Inflammatory macrophage treated with lipopolysaccharide for 4 hours (primary cell): ENCODE measurements at places on chromosomes 16 and 17.

DNA sequence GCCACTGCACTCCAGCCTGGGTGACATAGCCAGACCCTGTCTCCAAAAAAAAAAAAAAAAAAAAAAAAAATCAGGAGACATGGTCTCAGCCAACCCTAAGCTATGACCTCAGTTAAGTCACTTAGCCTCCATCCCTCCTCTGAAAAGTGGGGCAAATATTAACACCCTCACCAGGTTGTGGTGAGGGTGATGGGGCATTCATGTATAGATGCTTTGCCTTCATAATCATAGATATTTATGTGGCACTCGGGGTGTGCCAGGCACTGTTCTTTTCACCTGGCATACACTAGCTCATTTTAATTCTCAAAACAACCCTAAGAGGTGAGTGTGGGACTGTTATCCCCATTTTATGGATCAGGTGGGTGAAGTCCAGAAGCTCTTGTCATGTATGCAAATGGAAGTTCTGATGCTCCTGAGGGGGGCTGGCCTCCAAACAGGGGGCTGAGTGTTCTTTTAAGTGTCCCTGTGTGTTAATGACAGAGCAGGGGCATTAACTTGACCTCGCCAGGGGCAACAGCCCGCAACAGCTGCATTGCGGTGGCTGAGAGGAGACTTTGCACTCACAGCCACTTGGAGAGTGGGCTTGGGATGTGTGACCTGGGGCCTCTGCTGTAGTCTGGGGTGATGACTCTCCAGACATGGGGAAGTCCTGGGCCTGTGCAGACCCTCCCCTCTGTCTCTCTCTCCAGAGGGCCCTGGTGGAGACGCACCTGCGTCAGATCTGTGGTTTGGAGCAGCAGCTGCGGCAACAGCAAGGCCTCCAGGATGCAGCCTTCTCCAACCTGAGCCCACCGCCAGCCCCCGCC, 4.1 kb downstream of the TBKBP1 start:
- DNase-seq = no peak

DNA sequence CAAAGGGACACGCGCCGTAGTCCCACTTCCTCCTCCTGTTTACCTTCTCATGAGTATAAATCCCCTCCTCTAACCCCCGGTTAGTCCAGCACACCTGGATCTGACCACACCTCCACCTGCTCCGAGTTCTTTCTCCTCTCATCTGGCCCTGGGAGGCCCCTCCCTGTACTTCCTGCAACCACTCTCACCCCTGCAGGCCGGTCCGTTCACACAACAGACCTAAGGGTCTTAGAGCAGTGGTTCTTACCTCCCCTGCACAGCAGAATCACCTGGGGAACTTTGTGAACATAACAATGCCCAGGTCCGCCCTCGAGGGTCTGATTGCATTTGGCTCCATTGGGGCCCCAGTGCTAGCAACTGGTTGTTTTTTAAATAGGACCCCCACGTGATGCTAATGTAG, 24.8 kb downstream of the TMEM114 start:
- no peak for DNase-seq

DNA sequence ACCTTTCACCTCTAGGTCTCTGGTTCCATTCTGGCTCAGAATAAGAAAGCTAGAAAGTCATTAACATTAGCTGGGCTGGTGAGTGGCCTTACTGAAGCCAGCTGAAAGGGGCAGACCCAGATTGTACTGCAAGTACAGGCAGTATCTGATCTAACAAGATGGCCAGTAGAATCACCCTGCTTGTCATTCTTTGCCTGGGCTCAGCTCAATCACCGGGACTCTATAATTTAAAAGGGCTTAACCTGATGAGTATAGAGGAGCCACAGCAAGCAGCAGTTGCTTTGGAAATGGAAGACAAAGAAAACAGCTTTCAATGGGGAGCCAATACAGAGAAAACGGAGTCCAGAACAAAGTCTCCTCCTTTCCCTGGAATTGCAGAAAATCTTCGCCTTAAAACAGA, 13.6 kb downstream of the CDH8 start:
- no peak for DNase-seq

DNA sequence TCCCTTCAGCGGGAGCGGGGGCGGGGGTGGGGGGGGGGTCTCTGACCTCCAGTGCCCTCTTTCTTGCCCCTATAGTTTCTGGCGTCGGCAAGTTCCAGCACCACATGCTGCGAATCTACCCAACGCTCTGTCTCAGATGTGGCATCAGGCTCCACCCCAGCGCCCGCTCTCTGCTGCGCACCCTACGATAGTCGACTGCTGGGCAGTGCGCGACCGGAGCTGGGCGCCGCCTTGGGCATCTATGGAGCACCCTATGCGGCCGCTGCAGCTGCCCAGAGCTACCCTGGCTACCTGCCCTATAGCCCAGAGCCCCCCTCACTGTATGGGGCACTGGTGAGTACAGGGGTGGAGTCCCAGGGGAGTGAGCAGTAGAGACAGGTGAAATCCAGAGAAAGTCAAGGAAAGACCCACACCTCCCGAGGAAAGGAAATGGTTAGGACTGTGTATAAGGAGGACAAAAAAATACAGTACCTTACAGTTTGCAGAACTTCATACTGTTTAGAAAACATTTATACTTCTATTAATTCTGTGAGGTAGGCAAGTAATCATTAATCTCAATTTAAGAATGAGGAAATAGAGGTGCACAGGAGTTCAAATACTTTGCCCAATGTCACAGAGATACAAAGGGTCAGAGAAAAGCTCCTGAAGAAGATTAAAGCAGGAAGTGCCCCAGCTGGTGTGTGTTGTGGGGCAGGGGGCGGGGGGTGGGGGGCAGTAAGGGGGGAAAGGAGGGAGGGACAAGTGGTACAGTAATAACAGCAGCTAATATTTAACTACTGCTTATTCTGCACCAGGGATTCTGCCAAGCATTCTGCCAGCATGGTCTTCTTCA, 2.5 kb downstream of the IRX6 start:
- DNase-seq = no peak

GRCh38 chr16:56634715-56635440, 2.4 kb downstream of the MT1M start:
- DNase-seq = no peak

DNA sequence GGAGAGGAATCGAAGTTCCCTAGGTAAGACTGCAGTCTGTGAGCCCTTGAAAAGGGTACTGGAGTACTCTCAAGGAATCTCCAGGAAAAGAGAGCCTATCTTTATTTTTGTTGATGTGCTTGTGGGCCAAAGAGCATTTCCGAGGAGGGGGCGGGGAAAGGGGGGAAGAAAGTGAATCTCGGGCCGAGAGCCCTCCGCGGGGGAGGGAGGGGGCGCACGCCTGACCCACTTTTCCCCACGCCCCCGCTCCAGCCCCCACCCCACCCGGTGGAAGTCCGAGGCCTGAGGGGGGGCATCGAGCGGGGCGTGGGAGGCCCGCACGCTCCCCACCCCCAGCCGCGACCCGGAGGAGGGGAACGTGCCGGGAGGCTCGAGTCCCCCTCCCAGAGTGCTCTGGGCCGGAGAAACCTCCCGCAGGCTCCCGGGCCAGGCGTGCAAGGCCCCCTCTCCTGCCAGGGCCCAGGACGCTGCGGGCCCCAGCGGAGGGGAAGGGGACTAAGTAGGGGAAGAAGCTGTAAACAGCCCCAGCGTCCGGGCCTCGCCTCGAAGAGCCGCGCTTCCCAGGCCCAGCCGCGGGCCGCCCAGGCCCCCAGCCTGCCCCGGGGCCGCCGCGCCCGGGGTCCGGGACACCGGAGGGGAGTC, 444 bp downstream of the HELZ start:
- peak; percentile 22 for DNase-seq

DNA sequence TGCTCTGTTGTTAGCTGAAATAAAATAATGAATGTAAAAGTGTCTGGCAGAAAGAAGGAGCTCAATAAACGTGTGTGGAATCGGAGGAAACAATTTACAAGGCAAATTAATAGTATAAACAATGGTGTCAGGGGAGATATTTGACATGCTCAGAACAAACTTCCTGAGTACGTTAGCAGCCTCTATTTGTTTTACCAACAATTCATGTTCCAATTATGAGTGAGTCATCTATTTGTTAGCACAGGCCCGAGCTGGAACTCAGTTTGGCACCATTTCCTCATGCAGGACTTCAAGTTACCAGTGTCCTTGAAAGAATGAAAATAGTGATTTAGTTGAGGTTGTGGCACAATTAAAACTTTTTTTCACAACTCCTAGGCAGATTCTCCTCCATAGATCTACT, 9.1 kb downstream of the ASIC2 start:
- DNase-seq = no peak

- DNase-seq = peak; percentile 82
Measured at GRCh38 chr17:7014995-7015958, 2.9 kb downstream of the RNASEK start.

GRCh38 chr16:15916323-15916722, 27.9 kb upstream of the CEP20 start:
- DNase-seq = no peak

- no peak for DNase-seq
Measured at GRCh38 chr17:43477832-43478634, 5.7 kb upstream of the DHX8 start.

GRCh38 chr16:1169285-1170075, 16.6 kb downstream of the CACNA1H start:
- DNase-seq = no peak

DNA sequence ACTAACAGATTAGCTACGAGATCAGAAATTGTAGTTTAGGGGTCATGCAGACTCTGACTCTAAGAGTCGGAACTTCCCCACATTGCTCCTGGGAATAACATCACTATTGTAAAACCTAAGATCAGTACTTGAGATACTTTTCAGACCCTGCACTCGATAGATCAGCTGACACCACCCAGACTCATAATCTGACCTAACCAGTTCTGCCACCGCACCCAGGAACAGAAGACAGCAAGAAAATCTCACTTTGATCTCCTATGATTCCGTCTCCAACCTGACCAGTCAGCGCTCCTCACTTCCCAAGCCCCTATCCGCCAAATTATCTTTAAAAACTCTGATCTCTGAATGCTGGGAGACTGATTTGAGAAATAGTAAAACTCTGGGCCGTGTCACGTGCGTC, 27.2 kb upstream of the ASGR2 start:
- DNase-seq = no peak

DNA sequence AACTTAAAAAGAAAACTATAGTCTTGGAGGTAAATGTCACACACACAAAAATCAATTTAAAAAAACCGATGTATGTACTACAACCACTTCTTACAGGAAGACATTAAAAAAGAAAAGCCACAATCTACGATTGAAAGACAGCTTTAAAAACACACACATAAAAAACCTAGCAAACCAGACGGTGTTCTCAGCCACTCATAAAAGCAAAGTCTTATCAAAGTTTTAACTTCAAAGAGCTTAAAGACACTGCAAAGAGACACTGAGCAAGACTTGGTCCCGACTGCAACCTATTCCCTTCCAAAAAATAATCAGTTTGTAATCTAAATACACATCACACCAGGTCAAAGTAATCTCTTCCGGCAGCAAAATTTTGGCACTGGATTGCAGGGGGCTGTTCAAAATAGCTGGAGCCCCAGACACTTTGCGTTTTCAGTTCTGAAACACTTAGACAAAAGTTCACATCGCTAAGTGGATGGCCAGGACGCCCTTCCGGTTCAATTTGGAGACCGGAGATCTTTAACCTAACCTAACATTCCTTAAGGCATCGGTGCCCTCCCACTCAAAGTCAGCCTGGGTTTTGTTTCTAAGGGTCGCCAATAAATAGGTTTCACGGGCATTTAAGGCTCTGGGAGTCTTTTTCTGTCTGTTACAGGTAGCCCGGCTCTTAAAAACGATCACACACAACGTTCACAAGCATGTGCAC, 2.6 kb downstream of the ZCCHC14 start:
- DNase-seq = no peak

GRCh38 chr16:3587547-3588110, 10.4 kb upstream of the NLRC3 start:
- DNase-seq = no peak

DNA sequence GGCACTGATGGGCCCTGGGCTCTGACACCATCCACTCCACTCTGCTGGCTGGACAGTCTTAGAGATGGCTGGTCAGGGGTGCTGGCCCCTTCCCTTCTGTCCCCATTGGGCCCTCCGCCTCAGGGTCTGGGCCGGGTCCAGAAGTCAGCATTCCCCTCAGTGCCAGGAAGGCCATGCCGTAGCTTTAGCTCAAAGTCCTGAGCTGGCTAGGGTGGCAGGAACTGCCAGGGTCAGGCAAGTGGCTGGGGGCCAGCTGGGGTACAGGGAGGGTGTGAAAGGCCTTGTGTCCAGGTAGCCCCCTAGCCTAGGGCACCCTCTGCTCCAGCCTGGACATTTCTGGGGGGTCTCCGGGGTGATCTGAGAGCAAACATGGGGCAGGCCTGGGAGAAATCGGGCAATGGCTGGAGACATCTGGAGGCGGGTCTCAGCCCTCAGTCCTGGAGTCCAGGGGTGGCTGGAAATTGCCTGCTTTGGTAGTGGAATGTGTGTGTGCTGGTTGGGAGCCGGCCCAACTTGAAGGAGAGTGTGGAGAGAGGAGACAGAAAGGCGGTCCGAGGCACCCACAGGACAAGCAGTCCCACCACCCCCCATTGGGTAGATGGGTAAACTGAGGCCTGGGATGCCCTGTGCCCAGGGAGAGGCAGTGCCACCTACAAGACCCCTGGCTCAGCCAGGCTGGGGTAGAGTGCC, 32.5 kb downstream of the TPSG1 start:
- DNase-seq = no peak

DNA sequence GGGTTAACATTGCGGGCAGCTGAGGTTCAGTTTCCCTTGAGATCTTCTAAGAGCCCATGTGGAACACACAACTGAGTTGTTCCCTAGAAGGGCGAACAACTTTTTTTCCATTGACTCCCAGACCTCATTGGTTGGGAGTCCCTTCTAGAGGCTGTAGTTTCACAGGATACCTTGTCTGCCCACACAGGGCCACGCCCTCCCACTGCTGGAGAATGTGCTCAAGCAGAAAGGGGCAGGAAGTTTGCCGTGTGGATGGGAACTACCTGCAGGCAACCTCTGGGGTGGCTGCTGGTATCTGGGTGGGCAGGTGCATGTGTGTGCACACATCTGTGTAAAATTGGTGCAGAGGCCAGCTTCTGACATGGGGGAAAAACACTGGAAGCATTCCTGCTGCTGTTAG, 178.8 kb upstream of the PSMD7 start:
- DNase-seq = no peak

DNA sequence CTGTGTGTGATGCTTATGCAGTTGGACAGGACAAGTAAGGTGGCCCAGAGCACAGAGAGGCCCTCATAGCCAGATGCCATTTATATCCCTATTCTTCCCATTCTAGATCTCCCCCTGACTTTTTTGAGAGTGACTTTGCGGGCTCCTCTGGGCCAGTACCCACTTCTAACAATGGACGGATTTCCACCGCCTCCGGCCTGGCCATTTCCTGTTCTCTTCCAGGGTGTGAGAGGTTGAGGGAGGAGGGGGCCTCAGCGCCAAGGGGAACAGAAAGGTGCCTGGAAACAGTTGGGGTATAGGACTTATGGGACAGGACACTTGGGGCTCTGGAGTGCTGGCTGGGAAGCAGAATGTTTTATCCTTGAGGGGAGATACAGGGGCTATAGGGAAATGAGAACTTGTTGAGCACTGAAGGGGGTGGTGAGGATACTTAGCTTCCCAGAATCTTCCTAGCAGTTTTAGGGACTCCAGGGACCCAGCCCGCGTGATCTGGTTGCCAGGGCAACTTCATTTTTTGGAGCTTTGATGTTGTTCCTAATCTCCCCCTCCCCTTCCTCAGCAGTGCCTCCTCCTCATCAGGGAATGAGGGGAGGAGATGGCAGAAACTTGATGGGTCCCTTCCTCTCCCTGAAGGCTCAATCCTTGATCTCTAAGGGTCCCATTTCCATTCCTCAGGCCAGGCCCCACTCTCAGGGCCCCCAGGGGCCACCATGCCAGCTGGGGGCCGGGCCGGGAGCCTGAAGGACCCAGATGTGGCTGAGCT, 3.6 kb downstream of the TAOK2 start:
- no peak for DNase-seq
